ENCODE measurements at places on chromosomes 1 and 21. TPM values are rescaled to one million over a fixed set of nuclear protein-coding genes. Genes with fewer than 3 reads are reported as not detected.

- peak; percentile 65 for DNase-seq
Measured at GRCh38 chr21:37917612-37918011, 1.4 kb upstream of the KCNJ6 start.

The GABRD gene
- not detected for polyA plus RNA-seq

- no peak for DNase-seq
Measured at GRCh38 chr1:9634582-9634981, 16.9 kb upstream of the PIK3CD start.

The SPATA21 gene
- not detected for polyA plus RNA-seq

DNA sequence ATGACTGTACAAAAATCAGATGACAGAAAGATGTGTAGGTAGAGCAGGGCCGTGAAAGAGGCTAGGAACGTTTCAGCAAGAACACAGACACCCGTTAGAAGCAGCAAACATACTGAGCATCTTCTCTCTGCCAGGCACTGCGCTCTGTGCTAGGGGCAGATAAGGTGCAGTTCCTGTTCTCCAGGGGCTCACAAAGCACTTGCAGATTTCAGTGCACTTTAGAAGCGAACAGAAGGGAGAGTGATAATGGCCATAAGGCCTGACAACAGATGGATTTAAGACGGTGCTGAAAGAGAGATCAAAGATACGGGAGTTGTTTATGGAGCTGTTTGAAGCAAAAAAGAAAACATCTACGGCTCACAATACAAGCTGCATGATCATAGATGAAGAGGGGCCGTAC, 200.3 kb upstream of the FOXD3 start:
- DNase-seq = no peak

The TTC39A gene
- polyA plus RNA-seq = not detected

The NLRP3 gene
- 0.84 TPM for polyA plus RNA-seq

DNA sequence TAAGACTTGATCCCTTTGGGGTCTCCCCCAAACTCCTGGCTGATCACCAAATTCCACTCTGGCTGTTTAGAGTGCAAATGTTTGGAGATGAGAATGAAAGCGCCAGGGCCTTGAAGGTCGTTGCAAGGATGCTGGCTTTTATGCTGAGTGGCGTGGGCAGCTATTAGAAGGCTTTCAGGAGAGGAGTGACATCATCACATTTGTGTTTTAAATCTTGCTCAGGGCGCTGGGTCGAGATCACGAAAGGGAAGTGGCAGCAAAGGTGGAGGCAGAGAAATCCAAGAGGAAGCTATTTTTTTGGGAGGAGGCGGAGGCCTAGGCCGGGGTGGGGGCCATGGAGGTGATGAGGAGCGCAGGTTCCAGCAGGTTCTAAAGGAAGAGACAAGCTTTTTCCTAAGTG, 49.3 kb downstream of the PDE9A start:
- DNase-seq = no peak

The RGS13 gene
- polyA plus RNA-seq = not detected

The RHBDL2 gene
- 1.5 TPM for polyA plus RNA-seq

DNA sequence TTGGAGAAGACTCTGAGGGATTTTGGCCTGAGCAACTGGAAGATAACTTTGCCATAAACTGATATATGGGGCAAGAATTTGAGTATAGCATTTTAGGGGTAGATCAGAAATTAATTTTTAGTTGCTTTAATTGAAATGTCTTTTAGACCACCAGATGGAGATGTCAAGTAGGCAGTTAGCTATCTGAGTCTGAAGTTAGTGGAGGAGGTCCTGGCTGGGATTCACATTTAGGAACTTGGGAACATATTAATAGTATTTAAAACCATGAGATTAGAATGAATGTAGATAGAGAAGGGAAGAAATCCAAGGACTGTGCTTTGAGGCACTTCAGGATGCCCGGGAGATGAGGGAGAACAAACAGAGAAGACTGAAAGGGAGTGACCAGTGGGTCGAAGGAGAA, 32.6 kb downstream of the SLC44A3 start:
- DNase-seq = no peak

DNA sequence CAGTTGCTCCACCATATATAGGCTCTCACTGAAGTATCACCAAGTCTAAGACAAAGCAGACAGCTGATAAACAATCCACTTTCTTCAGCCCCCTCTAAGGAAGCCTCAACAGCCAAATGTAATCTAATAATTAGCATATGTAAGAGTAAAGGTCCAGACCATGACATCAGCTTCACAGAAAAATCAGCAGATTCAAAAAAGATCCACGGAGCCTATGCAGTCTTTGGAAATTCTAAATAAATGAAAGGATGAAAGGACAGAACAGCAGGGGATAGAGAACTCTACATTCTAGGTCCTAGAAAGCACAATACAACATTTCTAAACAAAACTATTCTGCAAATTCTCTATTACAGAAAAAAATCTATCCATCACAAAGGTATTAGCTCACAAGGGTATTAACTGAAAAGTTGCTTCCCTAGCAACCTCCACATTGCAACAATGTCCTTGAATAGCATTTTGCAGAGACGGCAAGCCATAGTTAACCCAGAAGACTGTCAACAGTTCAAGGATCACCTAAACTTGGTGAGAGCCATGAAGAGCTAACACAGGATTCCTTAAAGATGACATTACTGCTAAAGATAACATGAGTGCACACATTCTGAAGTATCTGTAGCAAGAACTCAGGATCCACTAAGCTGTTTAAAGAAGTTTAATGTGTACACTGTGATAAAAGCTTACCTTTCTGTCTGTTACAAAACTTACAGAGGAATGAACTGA, 74.3 kb downstream of the SIPA1L2 start:
- peak; percentile 9 for DNase-seq

- DNase-seq = no peak
Measured at GRCh38 chr1:172476218-172476811, 32.4 kb upstream of the PIGC start.

DNA sequence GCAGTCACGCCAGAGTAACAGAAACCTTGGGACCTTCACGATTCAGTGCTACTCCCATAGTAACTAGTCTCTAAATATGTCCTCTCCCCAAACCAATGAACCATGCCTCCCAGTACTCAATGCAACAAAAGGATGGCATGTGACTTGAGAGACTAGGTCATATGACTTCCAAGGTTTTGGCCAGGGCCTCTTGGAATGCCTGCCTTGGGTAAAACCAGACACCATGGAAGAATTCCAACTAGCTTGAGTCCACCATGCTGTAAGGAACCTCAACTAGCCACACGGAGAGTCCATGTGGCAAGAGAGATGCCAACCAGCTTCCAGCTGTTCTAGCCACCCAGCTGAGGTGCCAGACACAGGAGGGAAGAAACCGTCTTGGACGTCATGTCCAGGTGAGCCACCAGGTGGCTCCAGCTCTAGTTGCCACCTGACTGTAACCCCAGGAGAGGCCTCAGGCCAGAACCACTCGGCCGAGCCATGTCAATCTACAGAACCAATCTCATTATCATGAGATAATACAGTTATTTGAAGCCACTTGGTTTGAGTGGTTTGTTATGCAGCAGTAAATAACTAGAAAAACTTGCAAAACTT, 115.0 kb downstream of the SYF2 start:
- no peak for DNase-seq

GRCh38 chr1:221858818-221859611, 117.1 kb upstream of the DUSP10 start:
- DNase-seq = peak; percentile 95

GRCh38 chr1:200496937-200497336, 87.1 kb upstream of the ZNF281 start:
- peak; percentile 23 for DNase-seq

DNA sequence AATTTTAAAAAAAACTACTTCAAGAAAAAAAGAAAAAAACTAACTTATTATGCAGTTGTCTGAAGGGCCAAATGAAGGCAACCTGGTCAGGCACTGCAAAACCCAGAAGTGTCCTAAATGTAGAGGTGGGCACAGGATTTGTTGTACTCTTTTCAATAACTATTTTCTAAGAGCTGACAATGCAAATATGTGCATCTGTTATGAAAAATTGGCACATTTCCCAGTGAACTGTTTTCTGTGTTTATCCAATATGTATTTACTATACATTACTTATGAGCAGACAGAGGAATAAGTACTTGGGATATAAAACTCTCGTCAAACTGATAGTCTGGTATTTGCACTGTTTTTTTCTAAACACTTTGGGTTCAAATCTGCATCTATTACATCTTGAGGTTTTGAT, 188.0 kb upstream of the C21orf91 start:
- no peak for DNase-seq

The CD52 gene
- polyA plus RNA-seq = not detected

DNA sequence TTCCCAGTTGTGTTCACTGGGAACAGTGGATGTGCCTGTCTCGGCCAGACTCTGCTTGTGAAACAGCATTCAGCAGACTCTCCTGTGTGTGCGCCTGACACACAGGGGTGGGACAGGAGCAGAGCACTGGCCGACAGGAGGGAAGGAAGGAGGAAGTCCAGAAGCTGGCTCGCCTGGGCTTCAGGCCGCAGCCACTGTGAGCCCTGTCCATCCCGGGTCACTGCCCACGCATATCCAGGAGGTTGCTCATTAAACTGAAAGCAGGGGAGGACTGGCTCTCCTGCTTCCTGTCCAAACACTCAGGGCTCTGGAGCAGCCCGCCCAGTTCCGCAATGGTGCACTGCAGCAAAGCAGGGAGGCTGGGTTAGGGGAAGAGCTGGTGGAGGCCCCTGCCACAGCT, 218.7 kb upstream of the VAMP3 start:
- no peak for DNase-seq

DNA sequence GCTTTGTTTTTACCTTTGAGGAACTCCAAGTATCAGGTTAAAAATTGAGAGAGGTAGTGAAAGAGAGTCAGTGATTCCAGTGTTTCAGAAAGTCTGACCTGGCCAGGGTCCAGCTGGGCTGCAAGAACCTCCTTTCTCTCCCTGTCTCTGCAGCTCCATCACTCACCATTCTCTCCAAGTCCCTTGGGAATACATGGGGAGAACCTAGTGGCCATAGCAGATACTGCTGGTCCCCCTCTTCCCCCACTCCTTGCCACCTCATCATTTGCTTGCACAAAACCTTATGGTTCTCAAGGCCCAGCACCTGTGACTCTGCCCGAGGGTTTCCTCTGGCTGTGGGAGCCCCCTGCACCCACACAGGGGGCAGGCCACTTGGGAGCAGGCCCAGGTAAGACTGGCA, 279.5 kb downstream of the KIF26B start:
- DNase-seq = peak; percentile 40

DNA sequence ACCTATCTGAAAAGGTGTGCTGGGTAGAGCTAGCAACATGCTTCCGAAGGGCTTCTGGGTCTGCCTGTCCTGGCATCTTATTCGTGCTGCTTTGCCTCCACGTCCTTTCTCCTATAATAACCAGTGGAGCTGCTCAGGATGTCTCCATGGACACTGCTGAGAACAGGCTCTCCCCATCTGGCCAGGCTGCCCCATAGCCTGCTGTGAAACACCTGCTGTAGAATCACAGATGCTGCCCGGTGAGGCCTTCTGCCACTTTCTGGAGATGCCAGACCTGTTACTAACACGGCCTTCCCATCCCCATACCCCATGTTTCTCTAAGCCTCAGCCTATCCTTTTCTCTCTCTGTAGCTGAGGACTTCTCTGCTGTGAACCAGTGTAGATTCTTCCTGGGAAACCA, 120.5 kb downstream of the IER5 start:
- no peak for DNase-seq

GRCh38 chr1:62395291-62395690, 41.6 kb upstream of the USP1 start:
- no peak for DNase-seq

DNA sequence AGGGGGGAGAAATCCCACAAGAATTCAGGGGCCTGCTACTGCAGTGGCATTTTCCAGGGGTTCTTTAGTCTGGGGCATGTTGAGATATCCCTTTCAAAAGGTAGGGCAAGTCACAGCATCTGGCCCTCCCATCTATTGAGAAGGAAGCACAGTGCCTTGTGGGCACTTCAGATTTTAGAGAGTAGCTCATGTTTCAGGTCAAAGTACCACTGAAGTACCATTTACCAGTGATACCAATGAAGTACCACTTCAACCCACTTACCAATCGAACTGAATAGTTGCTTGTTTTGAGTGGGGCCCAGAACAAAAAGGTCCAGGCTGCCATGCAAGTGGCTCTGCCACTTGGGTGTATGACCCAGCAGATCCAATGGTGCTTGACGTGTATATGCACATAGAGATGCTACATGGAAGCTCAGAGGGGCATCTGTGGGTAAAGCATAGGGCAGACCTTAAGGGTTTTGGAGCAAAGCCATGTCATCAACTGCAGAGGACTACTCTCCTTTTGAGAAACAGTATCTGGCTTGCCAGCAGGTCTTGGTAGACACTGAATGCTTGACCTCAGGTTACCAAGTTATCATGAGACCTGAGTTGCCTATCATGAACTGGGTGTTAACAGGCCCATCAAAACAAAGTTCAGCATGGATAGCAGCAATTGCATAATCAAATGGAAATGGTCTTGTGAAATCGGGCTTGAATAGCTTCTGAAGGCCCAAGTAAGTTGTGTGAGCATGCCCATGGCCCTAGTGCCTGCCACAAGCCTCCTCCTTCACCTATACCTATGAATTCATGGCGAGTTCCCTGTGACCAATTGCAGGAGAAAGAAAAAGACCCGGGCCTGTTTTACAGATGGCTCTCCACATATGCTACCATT, 23.5 kb downstream of the PLA2G2D start:
- no peak for DNase-seq

DNA sequence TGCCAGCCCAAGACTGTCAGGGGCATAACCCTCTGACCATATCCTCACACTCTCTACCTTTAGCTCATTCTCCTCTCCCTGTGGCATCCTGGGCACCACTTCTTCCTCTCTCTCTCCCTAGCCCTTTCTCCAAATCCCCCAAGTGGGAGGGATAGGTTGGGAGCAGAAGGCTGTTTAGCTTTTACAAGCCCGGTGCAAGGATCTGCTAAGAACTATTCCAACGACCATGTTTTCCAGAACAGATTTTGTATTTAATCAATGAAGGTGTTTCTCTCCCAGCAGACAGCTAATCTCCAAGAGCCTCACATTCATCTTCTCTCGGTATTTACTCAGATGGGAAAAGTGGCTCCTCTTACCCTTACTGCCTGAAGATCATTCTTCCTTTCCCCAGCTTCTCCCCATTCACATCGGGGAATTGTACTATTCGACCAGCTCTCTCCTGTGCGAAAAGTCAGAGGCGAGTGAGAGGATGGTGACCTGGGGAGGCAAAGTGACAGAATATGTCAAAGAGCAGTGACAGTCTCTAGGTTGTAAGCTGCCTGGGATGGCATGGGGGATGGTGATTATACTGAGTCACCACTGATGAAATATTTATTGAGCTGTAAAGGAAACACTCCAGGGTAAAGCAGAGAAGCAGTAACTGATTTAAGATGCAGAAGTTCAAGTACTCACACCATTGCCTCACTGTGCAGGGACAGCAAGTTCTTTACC, 47.0 kb upstream of the RBM15 start:
- peak; percentile 81 for DNase-seq

The KIF26B gene
- 2.4 TPM for polyA plus RNA-seq

- no peak for DNase-seq
Measured at GRCh38 chr21:41201385-41201784, 33.4 kb downstream of the BACE2 start.

DNA sequence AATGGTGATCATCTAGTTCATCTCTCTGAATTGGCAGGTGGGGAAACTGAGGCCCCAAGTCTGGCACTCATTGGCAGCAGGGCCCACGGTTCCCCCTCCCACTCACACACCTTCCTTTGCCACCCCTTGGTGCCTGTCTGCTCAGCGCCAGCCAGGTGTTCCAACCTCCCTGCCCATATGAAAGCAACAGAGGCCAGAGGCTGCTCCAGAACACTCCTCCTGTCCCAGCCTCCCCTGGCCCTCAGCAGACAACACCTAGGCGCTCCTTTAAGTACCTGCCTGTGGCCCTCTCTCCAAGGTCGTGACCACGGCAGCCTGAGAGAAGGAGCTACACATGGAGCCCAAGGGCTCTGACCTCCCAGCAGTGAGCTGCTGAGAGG, 362.3 kb upstream of the VAMP3 start:
- no peak for DNase-seq

Data from GM23248 (cell line).